ENCODE measurements at places on chromosomes 5 and 9.

DNA sequence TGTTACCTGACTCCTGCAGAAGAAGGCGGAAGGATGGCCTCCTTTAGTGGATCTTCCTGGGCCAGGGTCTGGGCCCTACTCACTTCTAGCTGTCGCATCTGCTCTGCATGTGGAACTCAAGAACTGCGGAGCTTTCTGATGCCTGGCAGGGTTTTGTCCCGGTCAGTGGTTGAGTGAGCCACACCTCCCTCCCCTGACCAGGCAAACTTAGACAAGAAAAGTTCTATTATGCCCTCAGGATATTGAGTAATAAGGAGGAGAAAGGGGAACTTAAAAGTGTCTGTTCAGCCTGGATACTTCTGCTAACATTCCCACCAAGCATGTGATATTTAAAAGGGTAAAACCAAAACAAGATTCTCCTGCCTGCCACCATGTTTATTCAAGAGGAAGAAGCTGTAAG, at the start of gene FYB1:
FYB1 (minus strand) TSS at position 127 of the 400 bp plus-strand sequence. CDS start 16,603 bp downstream, outside the sequence.
- no peak for DNase-seq

GRCh38 chr5:68261569-68262065, 46.1 kb downstream of the PIK3R1 start:
- no peak for DNase-seq

DNA sequence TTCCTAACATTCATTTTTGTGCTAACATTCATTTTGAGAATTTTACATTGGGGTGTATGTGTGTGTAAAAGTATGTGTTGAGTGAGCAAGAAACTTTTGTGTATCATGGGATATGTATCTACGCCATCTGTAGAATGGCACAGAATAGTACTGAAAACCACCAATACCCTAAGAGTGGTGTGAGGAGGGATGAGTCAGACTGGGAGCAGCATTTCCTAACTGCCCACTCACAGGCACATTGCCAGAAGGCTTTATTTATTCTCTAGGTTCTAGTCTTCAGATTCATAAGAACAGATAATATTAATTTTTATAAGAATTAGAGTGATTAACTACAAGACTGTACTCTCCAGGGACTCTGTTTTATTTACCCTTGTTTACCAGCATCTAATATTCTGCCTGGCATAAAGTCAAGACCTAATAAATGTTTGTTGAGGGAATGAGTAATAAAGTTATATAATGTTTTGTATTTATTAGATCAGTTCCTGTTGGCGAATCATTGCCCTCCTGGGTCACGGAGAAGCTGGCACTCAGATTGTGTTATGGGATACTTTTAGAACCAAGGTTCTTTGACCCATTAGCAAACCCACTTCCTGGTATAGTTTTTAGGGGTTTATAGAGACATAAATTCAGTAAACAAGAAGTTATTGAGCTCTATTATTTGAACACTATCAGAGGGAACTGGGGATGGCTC, 159.1 kb upstream of the PPP2R2B start:
- DNase-seq = no peak

- DNase-seq = no peak
These were observed 9.5 kb downstream of the MTRR start for GRCh38 chr5:7878381-7878873.

DNA sequence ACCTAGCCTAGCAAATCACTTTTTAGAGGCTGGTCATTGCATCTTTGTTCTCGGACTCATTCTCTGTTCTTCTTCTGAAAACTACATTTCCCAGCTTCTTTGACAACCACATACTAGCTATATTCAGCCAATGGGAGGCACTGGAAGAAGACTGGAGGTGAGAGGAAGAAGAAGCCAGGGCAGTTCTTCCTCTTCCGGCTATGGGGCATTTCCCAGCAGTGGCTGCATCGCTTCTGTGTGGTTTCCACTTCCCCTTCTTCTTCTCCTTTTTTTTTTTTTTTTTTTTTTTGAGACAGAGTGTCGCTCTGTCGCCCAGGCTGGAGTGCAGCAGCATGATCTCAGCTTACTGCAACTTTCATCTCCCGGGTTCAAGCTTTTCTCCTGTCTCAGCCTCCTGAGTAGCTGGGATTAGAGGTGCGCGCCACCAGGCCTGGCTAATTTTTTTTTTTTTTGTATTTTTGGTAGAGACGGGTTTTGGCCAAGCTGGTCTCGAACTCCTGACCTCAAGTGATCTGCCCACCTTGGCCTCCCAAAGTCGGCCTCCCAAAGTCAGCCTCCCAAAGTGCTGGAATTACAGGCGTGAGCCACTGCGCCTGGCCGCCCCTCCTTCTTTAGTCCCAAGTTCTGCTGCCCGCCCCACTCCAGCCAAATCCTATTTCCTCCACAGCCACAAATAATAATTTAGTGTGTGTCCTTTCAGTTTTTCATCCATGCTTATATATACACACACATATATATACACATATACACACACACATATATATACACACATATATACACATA, 6.9 kb upstream of the UBAP1 start:
- no peak for DNase-seq

- no peak for DNase-seq
These were observed 139.5 kb upstream of the C9orf72 start for GRCh38 chr9:27712806-27713205.

DNA sequence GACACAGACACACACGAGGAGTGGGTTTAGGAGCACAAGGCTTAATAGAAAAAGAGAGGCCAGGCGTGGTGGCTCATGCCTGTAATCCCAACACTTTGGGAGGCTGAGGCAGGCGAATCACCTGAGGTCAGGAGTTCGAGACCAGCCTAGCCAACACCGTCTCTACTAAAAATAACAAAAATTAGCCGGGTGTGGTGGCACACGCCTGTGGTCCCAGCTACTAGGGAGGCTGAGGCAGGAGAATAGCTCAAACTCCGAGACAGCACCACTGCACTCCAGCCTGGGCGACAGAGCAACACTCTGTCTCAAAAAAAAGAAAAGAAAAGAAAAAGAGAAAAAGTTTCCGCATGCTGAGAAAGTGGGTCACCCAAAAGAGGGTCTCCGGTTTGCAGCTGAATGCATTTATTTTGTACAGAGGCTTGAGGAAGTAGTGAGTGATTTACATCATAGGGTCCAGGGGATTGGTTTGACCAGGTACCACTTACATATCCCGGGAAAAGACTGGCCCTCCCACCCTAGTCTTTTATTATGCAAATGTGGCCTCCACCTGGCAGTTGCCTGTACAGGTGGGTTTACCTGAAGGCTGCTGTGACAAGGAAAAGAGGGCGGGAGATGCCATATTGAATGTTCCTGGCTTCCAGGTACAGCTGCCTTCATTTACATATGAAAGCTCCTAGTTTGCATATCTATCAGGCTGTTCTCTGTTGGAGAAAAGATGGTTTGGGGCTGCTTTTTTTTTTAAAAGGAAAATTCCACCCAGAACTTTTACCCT, 366.2 kb upstream of the GRAMD2B start:
- no peak for DNase-seq

DNA sequence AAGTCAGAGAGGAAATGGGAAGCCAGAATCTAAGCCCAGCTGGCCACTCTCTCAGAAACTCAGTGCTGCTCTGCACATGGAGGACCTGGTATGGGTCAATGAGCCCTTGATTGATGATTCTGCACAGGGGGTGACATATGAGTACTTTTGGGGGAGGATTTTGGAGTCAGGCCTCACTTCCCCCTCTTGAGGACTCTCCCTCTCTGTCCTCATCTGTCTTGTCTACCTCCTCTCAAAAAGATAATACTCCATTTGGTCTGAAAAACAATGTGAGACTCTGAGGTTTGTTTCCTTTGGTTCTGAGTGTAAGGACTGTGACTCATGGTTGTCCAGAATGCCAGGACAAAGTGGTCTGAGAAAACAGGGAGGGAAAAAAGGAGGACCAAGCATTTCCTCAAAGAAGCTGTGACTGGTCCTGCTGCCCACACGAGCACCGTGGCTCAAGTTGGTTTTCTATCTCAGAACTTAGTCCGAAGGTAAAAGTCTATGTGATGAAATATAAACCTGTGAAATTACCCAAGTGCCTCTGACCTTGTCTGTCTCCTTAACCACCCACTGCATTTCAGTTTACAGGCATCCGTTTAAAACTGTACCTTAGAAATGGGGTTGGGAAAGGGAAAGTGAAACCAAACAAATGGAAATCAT, 11.1 kb downstream of the TTC39B start:
- no peak for DNase-seq
